Stimulated activated CD8-positive, alpha-beta memory T cell treated with anti-CD3 and anti-CD28 coated beads, Interleukin-7, amount 100 ng/mL, for 48 hours (primary cell): ENCODE measurements at places on chromosomes 11 and 22.
A peak's percentile ranks its signal among the peaks of the same experiment; 100 is the strongest.

- no peak for DNase-seq
Observed at GRCh38 chr22:48429446-48430020, 1398.1 kb downstream of the BRD1 start.

GRCh38 chr11:86069408-86070101, 671 bp upstream of the PICALM start:
- no peak for DNase-seq

DNA sequence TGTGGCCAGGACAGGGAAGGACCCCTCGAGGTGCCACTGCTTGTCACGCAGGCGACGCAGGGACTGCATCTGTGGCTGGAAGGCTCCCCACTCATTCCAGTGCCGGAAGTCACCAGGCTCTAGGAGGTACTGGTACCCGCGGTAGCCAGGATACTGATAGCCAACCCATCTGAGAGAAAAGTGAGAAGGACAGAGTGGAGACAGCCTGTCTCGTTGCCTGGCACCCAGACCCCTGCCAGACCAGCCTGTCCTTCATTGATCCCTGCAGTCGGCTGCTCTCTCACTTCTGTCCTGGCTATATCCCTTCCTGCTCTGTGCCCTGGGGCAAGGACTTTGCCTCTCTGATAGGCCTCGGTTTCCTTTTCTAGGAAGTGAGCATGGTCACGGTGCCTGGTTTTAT, 9.6 kb upstream of the TPST2 start:
- DNase-seq = no peak

DNA sequence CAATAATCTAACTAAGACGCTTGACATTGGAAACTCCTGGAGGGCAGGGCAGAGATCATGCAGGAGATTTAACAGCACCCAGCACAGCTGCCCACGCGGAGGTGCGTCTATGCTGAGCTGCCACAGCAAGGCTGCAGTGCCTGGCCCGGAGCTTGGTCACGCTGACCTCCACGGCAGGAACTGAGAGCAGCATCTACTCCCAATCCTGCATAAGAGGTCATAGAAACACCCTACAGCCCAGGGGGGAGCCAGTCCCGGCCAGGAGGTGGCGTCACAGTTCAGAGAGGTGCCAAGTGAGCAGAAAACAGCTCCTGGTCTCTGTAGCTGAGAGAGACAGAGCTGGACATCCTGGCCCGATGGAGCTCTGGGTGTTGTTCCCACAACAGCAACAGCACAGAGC, 121.1 kb upstream of the TMEM45B start:
- no peak for DNase-seq

GRCh38 chr11:8806974-8807373, 104.0 kb upstream of the AKIP1 start:
- no peak for DNase-seq

- no peak for DNase-seq
Observed at GRCh38 chr22:29306835-29307595, 565 bp downstream of the GAS2L1 start.

DNA sequence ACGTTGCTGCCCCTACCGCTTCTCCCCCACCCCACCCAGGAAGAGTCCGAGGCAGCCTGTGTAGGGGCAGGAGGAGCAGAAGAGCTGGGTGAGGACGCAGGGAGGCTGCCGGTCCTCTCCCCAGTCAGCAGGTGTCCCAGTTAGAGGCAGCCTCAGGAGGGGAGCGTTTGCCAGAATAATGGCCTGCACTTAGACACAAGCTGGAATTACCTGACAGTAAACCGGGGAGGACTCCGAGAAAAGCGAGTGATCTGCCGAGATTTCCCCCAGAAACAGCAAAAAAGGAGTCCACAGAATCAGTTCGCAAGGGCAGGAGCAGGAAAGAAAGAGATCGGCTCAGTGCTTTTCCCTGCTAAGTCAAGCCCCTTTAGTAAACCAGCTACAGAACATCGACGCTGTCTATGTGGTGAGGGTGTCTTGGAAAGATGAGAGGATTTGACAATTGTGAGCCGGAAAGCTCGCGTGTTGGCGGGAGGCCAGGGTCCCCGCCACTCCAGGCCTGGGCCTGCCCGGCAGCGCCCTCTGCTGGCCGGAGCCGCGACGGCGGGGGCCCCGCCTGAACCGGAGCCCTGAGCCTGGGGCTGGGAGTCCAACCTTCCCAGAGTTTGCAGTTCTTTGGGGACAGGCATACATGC, 17.7 kb upstream of the THRSP start:
- DNase-seq = peak; percentile 32

DNA sequence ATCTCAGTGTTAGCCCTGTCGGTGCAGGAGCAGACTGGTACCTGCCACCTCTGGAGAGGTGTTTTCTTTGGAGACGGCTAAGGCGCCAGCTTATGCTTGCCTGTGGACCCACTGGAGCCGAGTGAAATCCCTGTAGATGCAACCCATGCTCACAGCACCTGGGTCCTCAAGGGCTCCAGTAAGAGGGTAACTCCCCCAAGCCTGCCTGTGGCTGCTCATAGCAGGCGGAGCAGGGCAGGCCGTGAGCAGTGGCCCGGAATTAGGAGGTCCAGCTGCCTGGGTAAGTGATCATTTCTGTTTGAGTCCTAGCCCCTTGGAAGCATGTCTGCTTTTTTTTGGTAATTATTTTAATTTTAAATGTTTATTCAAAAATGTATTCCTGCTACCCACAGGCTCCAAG, 43.8 kb downstream of the NAT10 start:
- DNase-seq = no peak

DNA sequence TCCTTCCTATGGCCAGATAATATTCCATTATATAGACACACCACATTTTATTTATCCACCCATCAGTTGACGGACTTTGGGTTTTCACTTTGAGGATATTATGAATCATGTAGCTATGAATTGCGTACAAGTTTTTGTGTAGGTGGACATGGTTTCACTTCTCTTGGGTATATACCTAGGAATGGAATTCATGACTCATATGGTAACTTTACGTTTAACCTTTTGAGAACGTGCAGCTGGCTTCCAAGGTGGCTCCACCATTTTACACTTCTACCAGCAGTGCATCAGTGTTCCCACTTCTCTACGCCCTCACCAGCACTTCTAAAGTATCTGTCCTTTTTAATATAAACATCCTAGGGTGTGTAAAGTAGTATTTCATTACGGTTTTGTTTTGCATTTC, 112.0 kb downstream of the PLEKHA7 start:
- DNase-seq = peak; percentile 25

DNA sequence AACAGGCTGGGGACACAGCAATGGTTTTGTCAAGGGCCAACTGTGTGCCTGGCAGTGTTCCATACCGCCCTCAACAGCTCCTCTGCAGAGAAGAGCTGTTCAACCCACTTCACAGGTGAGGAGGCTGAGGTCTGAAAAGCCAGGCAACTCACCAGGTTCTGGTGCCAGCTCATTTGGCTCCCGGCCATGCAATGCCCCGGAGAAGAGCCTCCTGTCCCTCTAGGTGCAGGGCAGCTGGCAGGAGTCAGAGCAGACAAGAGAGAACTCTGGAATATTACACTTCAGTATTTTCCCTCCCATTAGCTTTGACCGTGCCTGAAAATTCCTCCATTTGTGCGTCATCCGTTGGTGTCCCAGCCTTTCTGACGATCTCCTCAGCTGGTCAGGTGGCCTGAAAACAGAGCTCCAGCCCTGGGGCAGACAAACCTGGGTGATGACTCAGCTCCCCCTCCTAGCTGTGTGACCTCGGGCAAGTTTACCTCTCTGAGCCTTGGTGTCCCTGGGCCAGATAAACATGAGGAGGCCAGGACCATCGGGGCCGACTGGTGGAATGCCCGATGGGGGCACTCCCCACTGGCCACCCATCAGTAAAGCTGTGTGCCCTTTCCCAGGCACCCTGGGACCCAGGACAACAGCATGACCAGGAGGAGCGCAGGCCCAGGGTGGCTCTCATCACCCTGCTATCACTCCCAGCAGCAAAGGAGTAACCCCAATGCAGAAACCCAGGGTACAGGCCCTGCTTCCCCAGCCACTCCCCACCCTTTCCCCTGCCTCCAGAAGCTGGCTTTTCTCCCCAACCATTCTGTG, 9.6 kb upstream of the C1QTNF6 start:
- DNase-seq = no peak

GRCh38 chr11:6319704-6320410, 444 bp downstream of the CAVIN3 start:
- DNase-seq = peak; percentile 38

DNA sequence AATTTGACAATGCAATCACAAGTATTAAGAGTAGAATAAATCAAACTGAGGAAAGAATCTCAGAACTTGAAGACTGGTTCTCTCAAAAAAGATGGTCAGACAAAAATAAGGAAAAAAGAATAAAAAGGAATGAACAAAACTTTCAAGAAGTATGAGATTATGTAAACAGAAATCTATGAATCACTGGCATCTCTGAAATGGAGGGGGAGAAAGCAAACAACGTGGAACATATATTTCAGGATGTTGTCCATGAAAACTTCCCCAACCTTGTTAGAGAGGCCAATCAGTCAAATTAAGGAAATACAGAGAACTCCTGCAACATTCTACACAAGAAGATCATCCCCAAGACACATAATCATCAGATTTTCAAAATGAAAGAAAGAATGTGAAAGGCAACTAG, 235.7 kb downstream of the SBF2 start:
- DNase-seq = no peak

GRCh38 chr22:30694171-30694639, 469 bp upstream of the OSBP2 start:
- no peak for DNase-seq

DNA sequence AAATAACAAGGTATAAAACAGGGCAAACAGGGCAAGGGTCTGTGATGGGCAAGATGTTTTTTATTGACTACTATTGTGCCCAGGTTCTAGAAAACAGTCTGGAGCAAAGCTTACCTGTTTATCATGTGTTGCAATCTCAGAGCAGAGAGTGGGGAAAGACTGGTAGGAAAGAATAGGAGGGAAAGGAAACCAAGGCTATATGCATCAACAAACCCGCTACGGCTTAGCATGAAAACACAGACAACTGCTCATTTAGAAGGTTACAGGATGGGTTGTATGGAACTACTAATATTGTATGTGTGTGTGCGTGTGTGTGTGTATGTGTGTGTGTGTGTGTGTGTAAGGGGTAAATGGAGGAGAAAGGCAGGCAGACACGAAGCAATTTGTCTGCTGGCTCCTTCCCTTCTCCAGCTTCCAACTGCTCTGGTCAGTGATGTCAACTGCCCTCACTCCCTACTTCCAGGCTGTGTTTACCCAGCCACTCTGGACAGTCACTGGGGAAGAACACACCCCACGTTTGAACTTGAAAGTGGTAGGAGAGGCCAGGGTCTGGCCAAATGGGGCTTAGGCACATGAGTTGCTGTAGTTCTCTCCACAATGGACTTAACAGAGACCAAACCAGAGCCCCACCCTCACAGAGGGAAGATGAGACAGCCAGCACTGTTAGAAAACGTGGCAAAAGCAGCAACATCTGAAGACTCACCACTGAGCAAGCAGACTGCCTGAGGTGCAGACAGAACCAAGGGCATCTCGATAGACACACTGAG, 47.0 kb downstream of the GAB2 start:
- DNase-seq = no peak
